ENCODE measurements at places on chromosomes 16 and 17.

- DNase-seq, result no peak
- peaks cover 9% of the 10 kb centered on the region for H3K4me1 ChIP-seq
- no peak overlapping the region for H3K27ac ChIP-seq
- peaks cover 7% of the 10 kb centered on the region for H3K27me3 ChIP-seq
Measured at GRCh38 chr17:79776376-79777119, 1.4 kb upstream of the CBX2 start.

GRCh38 chr17:49955157-49955556, 13.8 kb upstream of the DLX4 start:
- H3K27me3 ChIP-seq, result no peaks in the 10 kb centered on the region
- H3K4me1 ChIP-seq, result no peaks in the 10 kb centered on the region
- no peak overlapping the region for H3K4me3 ChIP-seq
- DNase-seq, result no peak
- H3K27ac ChIP-seq, result no peak overlapping the region
- no peaks in the 10 kb centered on the region for H3K36me3 ChIP-seq

DNA sequence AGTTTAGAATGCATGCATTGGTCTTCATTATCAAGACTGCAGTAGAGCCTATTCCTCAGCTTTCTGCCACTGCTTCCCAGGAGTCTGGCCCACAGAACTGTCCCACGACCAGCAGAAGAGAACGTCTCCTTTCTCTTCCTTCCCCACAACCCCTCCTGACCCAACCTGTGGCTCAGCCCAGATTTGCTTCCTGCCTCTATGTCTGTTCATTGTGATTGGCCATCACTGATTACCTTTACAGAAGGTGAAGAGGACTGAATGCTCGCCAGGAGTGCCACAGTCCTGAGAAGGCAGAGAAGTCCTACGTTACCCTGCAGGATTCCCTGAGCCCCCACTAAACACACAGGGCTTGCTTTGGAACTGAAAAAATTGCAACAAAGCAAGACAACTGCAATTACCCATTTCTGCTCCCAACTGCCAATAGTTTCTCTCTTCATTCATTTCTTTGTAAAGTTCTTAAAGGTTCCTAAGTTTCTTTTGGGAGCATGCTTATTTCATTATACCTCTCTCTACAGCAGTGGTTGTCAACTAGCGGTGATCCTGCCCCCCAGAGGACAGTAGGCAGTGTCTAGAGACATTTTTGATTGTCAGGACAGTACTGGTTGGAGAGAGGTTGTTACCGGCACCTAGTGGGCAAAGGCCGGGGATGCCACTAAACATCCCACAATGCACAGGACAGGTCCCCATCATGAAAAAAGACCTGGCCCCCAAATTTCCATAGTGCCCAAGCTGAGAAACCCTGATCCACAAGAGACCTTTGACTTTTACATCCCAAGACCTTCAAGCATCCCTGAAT, 4.5 kb upstream of the NAT9 start:
- no peaks in the 10 kb centered on the region for H3K36me3 ChIP-seq
- H3K27me3 ChIP-seq, result no peaks in the 10 kb centered on the region
- DNase-seq, result no peak
- H3K4me3 ChIP-seq, result no peak overlapping the region
- H3K27ac ChIP-seq, result peak overlapping the region; percentile 27

DNA sequence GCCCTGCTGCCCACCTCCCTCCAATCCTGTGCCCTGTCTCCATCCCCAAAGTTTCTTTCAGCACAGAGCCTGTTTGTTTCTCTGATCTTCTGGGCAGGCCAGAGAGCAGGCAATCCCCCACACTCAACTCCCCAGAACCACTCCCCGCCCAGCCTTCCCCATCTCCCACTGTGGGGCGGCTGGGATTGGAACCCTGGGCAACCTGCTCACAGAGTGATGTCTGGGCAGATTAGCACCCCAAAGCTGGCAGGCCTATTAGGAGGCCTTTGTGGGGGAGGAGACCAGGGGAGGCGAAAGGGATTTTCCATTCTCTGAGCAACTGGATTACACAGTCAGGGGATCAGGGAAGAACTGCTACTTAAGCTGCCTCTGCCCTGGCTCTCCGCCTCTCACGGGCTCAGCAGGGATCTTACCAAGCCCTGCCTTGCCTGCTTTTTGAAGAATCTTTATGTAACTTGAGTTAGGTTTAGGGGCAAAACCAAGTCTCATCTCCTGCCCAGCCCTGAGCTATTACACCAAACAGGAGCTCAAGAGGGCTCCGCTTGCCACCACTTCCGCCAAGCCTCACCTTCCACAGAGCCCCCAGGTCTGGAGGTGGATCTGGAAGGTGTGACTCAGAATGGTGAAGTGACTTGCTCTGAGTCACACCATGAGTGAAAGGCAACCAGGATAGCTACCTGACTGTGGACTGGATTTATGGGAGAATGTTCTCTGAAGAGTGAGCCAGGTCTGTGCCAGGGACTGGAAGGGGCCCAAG, 16.0 kb upstream of the LHX1 start:
- no peaks in the 10 kb centered on the region for H3K27me3 ChIP-seq
- H3K27ac ChIP-seq, result no peak overlapping the region

DNA sequence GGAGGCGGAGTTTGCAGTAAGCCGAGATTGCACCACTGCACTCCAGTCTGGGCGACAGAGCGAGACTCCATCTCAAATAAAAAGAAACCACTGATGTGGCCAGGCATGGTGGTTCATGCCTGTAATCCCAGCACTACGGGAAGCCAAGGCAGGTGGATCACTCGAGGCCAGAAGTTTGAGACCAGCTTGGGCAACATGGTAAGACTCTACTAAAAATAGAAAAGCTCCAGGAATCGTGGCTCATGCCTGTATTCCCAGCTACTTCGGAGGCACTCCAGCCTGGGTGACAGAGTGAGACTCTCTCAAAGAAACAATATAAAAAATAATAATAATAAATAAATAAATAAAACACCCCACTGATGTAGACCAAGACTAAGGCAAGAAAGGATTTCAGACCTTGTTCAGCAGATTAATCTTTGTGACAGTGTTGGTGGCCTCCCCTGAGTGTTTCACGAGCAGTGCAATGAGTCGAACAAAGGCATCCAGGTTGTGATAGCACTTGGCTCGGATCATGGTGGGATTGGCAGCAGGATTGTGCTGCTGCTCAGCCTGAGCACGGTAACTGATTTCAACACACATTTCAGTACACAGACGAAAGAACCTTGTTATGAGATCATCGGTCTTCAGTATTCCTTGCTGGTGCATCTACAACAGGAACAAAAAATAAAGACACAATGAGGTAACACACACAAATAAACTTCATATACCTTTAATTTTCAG, 18.6 kb downstream of the SETD6 start:
- no peaks in the 10 kb centered on the region for H3K4me1 ChIP-seq
- H3K36me3 ChIP-seq, result peaks cover 61% of the 10 kb centered on the region

GRCh38 chr17:51159604-51160003, 6.2 kb downstream of the NME1 start:
- no peaks in the 10 kb centered on the region for H3K27me3 ChIP-seq
- no peak overlapping the region for H3K27ac ChIP-seq
- DNase-seq, result no peak
- peaks cover 40% of the 10 kb centered on the region for H3K36me3 ChIP-seq
- H3K4me3 ChIP-seq, result no peak overlapping the region

All from GM12878 (cell line).